ENCODE measurements at places on chromosomes 12 and 14.

DNA sequence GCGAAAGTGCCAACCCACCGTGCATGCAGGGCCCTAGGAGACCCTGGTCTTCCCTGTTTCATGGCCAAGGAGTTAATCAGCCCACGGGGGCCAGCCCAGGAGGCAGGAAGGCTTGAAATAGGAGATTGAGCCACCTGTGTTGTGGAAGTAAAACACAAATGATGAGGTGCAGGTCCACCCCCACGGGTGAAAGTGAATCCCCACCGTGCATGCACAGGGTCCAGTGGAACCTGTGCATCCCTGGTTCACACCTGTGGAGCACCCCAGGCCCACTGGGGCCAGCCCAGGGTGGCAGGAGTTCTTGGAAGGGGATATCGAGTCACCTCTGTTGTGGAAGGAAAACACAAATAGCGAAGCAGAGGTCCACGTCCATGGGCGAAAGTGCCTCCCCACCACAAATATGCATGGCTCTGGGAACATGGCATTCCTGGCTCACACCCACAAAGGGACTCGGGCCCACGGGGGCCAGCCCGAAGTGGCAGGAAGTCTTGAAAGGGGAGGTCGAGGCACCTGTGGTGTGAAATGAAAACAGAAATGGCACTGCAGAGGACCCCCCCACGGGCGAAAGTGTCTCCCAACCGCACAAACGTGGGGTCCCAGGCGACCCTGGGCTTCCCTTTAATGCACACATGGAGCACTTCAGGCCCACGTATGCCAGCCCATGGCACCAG lies 381.5 kb downstream of the ALG10 start:
- no peak for DNase-seq

DNA sequence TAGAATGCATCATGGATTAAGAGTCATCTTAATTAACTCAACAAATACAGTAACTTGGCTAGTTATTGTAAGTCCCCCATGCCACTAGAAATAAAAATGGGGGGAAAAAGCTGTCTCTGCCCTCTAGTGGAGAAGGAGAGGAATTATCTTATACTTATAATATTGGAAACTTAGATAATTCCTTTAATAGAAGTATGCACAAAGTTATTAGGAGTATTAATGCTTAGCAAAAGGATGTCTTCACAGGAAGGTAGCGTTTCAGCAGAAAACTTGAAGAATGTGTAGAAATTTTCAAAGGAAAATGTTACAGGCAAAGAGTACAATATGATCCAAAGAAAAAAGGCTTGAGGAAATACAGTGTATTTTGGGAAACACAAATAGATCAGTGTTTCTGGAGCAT lies 19.8 kb downstream of the OR5AU1 start:
- peak; percentile 7 for DNase-seq

GRCh38 chr12:49792181-49792970 lies 35.8 kb downstream of the NCKAP5L start:
- no peak for DNase-seq

GRCh38 chr12:110174373-110174996 lies 50.3 kb downstream of the IFT81 start:
- no peak for DNase-seq

- DNase-seq, result peak; percentile 92
Measured at GRCh38 chr12:90090929-90091651, 382.5 kb upstream of the ATP2B1 start.

GRCh38 chr14:93970585-93970964 lies 5.8 kb downstream of the ASB2 start:
- no peak for DNase-seq

- no peak for DNase-seq
Measured at GRCh38 chr12:120225200-120225558, 24.3 kb upstream of the RPLP0 start.

DNA sequence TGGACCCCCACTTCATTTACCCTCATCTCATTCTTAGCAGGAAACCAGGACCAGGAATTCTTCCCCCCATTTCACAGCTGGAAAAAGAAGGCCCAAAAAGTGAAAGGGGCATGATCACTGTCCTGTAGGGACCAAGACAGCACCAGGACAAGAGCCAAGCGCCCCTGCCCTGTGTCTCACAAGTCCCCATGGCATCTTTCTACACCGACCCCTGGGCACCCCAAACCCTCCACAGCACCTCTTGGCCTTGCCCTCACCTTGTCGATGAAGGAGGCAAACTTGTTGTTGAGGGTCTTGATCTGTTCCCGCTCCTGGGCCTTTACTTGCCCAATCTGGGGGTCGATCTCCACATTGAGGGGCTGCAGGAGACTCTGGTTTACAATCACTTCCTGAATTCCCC lies 710 bp downstream of the KRT76 start:
- no peak for DNase-seq

- DNase-seq, result no peak
Measured at GRCh38 chr12:46914336-46914735, 88.5 kb upstream of the SLC38A4 start.

DNA sequence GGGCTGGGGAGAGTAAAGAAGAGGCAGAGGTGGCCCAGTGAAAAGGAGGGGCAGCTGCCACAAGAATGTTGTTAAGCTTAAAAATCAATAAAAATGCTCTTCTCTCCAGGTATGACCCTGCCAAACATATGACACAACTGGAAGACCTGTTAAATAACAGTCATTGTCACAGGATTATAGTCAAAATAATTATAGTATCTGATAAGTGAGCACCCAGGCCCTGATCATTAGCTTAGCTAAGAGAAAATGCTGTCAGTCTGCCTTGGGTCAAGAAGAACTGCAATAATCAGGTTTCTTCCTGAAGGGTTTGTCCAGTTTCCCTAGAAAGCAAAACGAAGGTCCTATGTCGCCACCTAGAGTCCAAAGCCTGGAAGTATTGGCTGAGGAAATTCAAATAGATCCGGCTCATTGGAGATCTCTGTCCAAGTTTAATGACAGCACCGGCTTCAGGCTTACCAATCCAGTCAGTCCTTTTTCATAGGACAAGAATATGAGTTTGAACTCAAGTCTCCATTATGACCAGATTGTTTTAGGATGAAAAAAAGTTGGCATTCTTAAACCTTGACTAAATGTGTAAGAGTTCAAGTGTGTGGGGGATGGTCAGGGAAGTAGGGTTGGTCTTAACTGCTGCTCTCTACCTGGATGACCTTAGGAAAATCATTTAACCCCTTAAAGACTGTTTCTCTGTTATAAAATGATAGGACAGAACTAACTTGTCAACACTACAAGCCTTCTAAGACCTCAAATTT lies 22.5 kb upstream of the NKX2-8 start:
- DNase-seq, result peak; percentile 67

DNA sequence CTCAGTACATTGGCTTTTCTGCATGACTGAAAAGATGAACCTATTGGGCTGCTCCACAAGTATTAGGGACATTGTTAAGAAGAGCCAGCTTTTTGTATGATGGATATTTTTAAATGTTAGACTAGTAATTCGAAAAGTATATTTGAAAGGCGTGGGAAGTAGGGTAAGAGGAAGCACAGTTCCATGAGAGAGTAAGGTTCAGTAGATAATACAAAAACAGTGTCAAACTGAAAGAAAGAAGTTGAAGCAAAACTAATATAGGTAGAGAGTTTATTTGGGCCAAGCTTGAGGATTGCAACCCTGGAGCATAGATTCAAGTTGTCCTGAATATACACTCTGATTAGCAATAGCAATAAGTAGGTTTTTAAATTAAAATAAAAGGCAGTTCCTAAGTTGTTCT lies 193.9 kb downstream of the RASSF9 start:
- DNase-seq, result no peak

DNA sequence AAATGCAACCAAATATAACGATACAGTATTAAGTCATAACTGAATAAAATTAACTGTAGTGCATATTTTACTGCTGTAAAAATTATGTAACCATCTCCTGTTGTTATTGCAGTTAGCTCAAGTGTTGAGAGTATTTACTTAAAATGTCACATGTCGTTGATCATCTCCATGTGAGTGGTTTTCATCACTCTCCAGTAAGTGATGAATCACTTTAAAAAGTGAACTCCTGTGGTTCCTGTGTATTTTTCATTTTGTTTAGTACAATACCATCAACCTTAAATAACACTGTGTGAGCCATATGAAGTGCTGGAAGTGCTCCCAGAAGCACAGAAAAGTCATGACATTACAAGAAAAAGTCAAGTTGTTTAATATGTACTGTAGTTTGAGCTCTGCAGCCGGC lies 104.7 kb upstream of the SLCO1B1 start:
- no peak for DNase-seq

DNA sequence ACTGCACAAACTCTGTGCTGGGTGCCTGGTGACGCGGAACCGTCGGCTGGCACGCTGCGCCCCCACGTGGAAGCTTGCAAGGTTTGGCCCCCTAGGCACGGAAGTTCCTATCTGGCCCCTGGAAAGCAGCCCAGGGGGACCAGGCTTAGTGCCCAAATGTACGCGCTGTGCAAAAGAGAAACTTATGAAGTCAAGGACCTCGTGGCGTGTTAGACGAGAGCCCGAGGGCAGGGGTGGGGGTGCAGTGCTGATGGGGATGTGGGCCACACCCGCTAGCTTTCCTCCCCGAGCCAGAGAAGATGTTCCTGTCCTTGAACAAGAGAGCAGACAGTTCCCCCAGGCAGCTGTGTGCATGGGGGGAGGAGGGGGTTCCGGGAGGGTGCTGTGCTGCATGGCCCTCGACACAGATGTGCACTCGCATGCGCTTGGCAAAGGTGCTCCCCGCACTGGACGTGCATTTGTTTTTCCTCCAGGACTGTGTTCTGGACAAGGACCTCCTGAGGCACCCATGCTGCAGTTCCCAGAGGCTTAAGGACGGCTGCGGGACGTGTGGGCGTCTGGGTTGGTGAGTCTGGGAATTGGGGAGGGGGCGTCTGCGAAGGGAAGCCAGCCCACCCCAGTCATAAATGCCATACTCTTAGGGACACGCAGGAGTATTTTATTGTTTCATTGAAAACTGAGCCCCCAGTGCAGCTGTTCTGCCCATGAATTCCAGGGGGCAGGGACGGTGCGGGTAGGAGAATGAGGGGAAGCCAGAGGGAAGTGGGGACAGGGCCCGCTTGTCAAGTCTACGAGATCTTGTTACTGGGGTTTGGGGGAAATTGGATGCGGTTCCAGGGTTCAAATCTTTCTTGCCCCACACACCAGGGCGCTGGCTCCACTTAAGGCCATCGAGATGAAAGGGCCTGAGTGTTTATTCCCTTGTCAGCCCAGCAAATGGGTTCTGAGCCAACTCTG lies 80.0 kb downstream of the NTF3 start:
- peak; percentile 48 for DNase-seq

DNA sequence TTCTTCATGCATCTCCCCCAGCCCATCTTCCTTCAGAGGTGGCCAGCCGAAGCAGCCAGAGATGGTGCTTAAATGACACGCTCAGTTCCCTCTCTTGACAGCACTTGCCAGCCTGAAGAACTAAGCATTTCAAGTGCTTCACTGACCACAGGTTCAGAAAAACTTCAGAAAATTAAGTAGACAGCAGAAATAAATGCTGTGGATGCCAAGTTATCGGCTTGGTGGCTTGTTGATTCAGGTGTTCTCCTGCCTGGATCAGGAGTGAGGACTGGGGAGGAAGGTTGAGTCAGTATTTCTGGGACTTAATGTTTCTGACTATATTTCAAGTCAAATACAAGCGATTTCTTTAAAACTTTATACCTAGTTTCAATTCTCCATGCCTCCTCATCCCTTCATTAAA lies 58.2 kb downstream of the CRACR2A start:
- DNase-seq, result no peak

- DNase-seq, result no peak
Measured at GRCh38 chr12:18432206-18432605, 170.9 kb downstream of the PIK3C2G start.

GRCh38 chr14:72801836-72802587 lies 91.9 kb downstream of the DPF3 start:
- peak; percentile 18 for DNase-seq

DNA sequence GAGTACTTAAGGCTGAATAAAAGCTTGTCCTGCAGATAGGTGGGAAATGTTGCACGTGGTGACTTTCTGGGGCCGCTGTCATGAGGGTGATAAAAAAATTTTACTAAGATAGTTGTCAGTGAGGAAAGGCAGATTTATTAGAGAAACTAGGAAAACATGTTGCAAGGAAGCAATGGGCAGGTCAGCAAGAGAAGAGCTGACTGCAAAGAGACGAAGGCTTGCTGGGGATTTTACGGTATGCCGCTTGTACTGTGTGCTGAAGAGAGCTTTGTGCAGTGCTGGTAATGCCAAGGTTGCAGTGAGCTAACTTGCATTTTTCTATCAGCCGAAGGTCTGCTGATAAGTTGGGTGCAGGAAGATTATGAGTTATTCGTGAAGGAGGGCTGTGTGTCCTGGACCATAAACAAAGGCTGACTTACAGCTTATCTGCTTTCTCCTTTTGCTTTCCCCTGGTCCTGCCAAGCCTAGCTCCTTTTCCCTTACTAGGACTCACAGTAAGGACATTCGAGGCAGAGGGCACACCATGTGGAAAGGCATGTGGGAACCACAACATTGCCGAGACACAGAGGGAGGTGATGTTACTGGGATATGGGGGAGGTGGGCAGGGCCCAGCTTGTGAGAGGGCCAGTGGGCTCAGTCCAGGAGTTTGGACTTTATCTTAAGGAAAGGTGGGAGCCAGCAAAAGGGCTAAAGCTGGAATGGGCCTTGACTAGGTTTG lies 7.4 kb upstream of the CCDC88C start:
- no peak for DNase-seq
